Upper lobe of right lung (tissue), 1 donor: ENCODE measurements at places on chromosomes 7 and 10. TPM values are rescaled to one million over a fixed set of nuclear protein-coding genes. Genes with fewer than 3 reads are reported as not detected.

CUX1 gene
- total RNA-seq, result 132 TPM

DNA sequence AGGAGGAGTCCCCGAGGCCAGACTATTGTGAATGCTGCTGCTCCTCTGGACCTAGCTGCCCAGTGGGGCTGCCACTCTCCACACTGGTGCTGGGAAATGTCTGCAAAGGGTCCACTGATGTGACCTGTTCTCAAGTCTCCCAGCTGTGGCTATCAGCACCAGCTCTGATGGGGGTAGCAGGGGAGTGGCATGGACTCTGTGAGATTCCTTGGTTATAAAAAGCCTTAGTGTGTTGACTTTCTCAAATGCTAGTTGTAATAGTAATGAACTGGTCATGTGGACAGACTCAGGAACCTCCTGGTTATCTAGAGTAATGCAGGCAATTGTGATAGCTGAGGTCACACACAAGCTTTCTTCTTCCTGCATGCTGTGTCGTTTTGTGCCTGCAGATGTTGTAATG lies 34.1 kb upstream of the ARMC3 start:
- H3K27me3 ChIP-seq, result no peaks in the 10 kb centered on the region
- H3K27ac ChIP-seq, result no peak overlapping the region
- no peak for DNase-seq
- no peaks in the 10 kb centered on the region for H3K36me3 ChIP-seq
- peaks cover 4% of the 10 kb centered on the region for H3K4me1 ChIP-seq

- peaks cover 55% of the 10 kb centered on the region for H3K36me3 ChIP-seq
- peaks cover 24% of the 10 kb centered on the region for H3K4me1 ChIP-seq
- no peak for DNase-seq
- H3K4me3 ChIP-seq, result no peak overlapping the region
- H3K27ac ChIP-seq, result no peak overlapping the region
Measured at GRCh38 chr7:107180378-107180777, 11.6 kb downstream of the HBP1 start.

DNA sequence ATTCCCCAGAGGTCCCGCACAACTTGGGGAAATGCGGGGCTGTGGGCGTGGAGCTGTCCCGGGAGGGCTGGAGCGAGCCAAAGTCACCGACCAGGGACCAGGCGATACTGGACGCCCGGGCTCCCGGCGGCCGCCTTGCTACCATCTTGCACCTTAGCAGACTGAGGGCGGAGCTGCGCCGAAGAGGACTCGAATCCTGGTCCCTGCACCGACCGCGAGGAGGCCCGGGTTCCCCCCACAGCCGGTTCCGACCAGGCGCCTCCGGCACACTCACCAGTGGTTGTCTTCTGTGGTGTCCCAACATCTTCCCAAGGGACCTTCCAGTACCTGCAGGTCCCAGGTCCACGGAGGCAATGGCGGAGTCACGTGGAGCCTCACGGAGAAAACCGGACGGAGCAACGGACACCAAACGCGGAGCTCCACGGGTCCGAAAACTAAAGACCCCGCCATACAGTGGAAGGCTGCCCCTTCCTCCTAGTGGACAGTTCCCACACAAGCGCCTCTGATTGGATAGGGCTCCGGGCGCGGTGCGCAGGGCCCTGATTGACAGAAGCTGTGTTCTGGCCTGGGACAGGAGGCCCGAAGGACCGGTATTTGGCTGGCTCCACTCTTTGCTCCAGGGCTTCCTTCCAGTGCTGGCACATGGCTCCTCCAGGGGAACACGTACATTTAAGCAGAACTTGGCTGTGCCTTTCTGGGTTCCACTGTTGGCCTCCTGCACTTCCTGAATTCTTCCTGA lies 124.6 kb upstream of the ZNF479 start:
- DNase-seq, result no peak
- H3K27me3 ChIP-seq, result no peaks in the 10 kb centered on the region
- H3K4me1 ChIP-seq, result no peaks in the 10 kb centered on the region
- no peaks in the 10 kb centered on the region for H3K36me3 ChIP-seq

DNA sequence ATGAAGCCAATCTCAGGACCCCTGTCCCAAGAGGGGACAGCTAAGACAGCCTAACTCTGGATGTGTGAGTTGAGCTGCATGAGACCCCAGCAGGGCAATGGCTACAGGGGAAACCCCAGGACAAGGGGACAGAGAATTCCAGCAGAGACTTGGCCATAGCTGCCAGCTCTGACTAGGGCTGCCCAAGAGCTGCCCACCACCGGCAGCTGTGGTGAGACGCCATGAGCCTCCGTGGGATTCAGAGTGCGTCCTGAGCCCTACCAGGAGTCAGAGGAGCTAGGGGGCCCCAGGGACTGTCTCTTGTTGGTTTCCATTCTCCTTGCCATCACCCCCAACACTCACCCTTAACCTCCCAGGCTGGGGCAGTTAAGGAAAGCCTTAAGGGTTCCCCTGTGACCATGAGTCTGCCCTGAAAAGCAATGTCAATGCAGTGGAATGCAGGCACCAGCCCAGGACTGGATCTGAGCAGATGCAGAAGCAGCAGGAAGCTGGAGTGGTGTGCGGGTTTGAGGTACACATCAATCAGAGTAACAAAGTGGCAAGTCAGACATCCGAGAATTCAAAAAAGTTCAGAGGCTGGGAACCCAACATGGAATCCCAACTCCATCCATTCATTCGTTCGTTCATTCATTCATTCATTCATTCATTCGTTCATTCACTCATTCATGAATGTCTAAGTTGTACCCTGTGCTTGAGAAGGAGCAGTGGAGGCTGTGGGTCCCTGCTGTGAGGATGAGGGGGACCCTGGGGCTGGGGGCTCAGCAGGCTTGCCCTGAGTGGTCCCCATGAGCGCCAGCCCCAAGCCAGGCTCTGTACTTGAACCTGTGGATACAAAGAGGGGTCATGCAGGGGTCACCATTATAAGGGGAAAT lies 52.9 kb downstream of the C10orf120 start:
- no peaks in the 10 kb centered on the region for H3K36me3 ChIP-seq
- no peak overlapping the region for H3K27ac ChIP-seq
- H3K4me3 ChIP-seq, result no peak overlapping the region
- no peaks in the 10 kb centered on the region for H3K27me3 ChIP-seq
